ENCODE measurements at places on chromosomes 4 and X.

DNA sequence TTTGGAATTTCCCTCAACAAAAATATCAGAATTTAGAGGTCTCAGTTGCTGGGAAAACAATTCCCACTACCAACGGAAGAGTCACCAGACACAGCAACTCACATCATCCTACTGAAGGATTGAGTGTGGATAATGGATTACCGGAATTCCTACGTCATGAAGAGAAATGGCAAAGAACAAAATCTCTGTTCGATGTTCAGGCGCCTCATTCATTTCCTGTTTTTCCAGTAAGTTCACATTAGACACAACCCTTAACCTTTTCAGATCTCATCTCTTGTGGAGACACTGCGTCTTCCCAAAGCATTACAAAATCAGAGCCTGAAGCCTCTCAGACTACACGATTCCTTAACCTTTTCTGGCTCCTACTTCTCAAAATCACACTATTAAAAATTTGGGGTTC is 58.5 kb upstream of the CPEB2 start:
- DNase-seq: no peak

DNA sequence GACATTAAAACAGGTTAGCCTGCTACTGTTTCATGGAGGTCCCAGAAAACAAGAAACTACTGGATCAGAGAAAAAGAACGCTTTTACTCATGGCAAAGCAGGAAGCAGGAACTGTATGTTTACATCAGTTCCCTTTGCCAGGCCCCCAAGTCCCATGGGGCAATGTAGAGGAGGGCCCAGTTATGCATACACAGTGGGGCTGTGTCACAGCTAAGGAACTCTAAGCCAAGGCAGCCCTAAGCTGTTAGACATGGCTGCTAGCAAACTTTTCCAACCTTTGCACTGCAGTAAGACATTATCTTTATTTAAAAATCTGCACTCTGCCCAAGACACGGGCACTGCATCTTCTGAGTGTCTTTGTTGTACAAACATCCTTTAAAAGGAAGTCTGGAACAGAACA is 975.8 kb downstream of the C4orf33 start:
- no peak for DNase-seq

- DNase-seq: no peak
Measured at GRCh38 chr4:108744307-108744706, 18.5 kb downstream of the ETNPPL start.

- DNase-seq: no peak
Measured at GRCh38 chr4:84677995-84678394, 95.1 kb downstream of the CDS1 start.

All from A172 (cell line).